ENCODE measurements at places on chromosomes 12 and 14.
A peak's percentile ranks its signal among the peaks of the same experiment; 100 is the strongest.

DNA sequence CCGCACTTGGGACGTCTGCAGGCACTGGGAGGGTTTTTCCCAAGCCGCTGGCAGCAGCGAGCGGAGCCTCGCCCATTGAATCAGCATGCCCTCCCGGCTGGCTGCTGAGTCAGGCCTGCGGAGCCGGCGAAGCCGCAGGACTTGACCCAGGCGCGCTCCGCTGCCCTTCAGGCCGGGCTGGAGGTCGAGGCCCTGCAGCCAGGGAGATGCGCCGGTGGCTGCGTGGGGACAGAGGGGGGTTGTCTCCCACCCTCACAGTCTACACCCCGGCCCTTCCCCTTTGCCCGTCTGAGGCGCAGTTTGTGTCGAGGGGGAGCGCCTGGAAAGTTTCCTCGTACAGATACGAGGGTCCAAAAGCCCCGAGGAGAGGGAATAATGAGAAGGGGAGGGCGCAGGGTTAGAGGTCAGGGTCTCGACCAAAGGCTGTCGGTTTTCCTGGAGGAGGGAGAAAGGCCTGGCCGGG is 759 bp upstream of the KLC1 start:
- DNase-seq = peak; percentile 68

DNA sequence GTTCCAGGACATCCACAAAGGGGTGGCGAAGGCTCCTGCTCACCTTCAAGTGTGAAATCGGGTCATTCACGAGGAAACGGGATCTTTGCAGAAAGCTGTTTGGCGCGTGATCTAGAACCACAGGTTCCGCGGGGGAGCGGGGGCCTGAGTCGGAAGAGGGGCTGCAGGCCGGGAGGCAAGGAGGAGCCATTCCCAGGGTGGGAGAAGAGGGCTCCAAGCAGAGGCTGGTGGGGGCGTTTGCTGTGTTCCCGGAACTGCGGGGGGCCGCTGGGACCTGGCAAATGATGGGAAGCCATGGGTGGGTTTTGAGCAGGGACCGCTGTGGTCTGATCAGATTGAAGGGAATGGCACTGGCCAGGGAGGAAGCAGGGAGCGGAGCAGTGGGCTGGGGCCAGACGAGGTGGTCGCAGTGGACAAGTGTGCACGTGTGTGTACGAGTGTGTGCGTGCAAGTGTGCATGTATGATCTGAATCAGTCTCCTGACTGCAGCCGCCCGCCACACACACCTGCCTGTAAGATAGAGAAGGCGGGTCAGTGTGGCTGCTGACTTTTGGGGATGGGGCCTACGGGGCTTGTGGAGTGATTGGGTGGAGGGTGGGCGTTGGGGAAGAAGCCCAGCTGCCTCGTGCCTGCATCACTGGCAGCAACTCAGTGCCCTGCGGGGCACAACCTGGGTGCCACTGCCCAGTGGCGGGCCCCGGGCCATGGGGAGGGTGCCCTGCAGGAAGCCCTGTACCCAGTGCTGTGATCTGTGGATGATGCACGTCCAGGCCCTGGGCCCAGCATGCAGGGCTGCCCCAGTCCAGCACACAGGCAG is 141.9 kb downstream of the KIF26A start:
- no peak for DNase-seq

- DNase-seq = no peak
Measured at GRCh38 chr14:100408350-100409002, 85.3 kb downstream of the SLC25A47 start.

DNA sequence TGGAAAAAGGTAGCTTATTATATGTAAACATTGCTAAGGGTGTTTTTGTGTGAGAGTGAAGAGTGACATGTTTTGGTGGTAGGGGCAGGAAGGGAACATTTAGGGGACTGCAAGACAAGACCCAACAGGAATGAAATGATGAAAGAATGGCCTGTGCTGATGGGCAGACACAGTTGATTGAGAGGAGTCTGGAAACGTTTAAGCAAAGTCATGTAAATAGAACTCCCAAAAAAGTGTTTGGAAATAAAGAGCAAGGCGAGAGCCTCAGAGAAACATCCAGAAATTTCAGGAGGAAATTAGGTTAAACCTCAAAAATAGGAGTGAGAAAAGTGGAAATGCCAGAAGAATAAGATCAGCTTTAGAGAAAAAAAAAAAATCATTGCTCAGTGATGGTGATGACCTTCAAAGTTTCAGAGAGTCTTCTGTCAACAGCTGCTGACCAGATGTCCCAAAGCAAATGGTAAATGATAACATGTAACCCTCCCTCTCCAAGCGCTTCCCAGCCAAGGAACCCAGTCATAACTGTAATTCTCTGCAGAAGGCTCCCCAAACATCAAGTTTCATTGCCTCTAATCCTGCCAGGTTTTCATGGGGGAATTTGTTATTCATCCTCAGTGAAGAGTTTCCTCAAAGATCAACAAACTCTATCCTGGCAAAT is 223.2 kb upstream of the FAR2 start:
- no peak for DNase-seq

DNA sequence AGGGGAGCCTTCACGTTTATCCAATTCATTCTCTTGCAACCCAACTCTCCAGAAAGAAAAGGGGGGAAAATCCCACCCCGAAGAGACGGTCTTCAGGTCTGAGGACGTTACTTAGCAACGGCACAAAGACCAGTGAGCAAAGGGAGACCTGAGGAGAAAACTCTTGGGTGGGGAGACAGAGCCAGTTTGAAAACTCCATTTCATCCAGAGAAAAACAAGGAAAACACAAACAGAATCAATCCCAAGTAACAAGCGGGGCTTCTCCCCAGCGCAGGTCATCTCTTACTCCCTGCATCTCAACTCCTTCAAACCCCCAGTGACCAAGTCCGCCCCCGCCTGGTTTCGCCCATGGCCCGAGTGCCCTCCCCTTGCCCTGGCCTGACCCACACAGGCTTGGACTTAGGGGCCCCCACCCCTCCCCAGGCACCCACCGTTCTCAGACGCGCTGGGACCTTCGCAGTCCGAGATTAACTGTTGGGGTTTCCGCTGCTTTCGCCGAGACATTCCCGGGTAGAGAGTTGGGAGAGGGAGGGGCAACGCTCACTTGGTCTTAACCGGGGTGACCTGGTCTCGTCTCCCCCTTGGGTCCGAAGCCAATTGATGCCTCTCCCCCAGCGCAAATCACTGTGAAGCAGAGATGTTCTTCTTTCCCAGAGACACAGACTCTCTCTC is 10.4 kb upstream of the SALL2 start:
- DNase-seq = no peak

All from activated naive CD4-positive, alpha-beta T cell treated with anti-CD3 and anti-CD28 coated beads, Interleukin-2, amount 50 U/mL, for 72 hours (primary cell).